ENCODE measurements at places on chromosomes 2 and 18. TPM values are rescaled to one million over a fixed set of nuclear protein-coding genes. Genes with fewer than 3 reads are reported as not detected.
A peak's percentile ranks its signal among the peaks of the same experiment; 100 is the strongest.

DNA sequence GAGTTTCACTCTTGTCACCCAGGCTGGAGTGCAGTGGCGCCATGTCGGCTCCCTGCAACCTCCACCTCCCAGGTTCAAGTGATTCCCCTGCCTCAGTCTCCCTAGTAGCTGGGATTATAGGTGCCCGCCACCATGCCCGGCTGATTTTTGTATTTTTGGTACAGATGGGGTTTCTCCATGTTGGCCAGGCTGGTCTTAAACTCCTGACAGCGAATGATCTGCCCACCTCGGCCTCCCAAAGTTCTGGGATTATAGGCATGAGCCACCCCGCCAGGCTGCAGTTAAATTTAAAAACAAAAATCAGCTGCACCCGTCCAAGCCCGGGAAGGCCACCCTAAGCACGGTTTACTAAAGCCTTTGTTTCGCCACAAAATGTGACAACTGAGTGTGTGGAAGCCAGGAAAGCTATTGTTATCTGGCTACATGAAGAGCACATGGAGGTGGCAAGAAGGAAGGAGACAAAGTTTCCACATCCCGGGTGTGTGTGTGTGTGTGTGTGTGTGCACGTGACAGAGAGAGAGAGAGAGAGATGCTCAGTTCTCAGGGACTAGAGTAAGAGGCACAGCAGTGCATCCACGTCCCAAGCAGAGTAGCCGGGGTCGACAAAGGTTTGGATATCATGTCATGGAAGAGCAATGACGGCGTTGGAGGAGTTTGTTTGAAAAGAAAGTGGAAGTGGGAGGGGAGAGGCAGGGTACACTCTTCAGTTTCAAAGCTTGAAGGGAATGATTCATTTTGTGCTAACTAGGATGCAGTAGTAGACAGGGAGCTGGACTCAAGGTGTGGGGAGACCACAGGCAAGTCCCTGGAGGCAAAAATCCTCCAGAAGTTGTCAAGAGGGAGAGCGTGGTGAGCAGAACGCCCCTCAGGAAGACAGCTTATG lies 20.1 kb downstream of the INPP5D start:
- no peak for DNase-seq

The C18orf32 gene
- total RNA-seq = 115 TPM

The FAM237A gene
- total RNA-seq = not detected

DNA sequence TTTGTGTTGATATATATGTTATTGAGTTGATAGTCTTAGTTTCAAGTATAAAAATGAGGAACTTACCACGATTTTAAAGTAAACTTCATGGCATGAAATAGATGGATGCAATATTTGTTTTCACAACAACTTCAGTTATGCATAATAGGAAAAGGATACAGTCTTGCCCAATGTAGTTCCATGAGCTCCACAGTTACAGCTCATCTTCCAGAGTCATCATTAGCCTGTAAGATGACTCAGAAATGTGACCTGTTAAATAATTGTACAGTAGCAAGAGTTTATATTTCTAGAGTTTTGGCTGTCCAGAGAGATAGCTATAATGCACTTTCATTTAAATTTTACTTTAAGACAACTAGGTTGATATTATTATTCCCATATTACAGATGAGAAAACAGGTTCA lies 80.9 kb upstream of the ARHGAP28 start:
- no peak for DNase-seq

The CNDP1 gene
- total RNA-seq = not detected

The CCDC102B gene
- 2.7 TPM for total RNA-seq

GRCh38 chr2:28610583-28611201 lies 114.8 kb downstream of the PLB1 start:
- DNase-seq = peak; percentile 98
